ENCODE measurements at places on chromosomes 3 and 15.

GRCh38 chr3:134933997-134934396 is 138.9 kb downstream of the EPHB1 start:
- no peak for DNase-seq

- DNase-seq = no peak
Measured at GRCh38 chr3:87867001-87867400, 191.8 kb downstream of the CGGBP1 start.

- DNase-seq = no peak
Measured at GRCh38 chr3:126432361-126433104, 37.8 kb downstream of the CFAP100 start.

DNA sequence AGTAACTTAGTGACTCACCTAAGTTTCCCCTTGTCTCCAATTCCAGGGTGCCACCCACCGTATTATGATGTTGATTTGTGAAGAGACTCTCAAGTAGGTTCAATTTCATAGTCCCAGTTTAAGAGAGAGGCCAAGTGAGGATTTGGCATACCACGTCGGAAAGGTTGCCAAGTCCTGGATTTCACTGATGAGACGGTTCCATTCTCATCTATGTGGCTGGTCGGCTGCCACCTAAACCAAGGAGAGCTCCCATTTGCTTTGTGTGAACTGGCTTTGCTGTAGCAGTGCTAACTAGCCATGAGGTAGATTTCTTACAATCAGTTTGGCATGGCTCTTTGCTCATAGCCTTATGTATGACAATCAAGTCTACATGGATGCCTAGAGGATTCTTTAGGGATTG is 653.6 kb downstream of the NLGN1 start:
- DNase-seq = no peak

DNA sequence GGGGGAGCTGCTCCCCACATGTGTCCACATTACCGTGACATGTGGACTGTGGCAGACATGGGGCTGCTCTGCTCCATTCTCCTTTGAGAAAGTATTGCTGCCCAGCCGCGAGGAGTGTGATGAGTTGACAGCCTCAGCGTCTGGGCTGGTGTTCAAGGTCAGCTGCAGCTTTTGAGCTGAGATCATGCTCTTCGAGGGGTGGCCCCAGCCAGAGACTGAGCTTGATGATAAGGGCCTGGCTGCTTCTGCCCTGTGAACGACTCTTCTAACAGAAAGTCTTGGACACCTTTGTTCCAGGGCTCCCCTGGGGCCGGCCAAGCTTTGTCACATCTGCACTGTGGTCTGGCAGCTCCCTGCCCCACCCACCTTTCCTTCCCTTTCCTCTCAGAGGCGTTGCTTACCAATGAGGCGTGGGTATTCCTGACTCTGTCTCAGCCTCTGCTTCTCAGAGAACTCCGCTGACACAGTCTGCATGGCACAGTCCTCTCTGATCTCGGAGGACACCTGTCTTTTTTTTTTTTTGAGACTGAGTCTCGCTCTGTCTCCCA is 86.6 kb downstream of the CHRD start:
- DNase-seq = peak; percentile 31
